ENCODE measurements at places on chromosomes 13 and 19.

DNA sequence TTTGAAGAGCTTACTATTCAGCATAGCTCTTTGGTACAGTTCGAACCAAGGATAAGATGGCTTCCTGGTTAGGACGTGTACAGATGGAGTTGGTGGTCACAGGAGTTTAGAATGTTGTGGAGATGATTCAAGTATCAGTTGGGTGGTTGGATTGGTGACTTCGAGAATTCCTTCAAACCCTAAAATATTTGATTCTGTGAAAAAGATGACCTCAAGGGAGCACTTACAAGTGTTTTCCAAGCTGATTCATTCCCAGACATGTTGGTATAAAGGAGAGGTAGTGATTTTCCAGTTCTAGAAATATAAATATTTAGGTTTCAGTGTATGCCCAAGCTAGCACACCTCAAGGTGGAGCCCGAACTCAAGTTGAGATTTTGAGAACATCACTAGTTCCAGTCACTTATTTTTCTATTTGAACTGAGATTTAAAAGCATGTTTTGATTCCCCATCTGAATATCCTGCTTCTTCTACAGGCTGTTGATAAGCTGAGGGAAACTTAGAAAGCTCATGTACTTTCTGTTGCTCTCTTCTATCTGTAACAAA is 306.1 kb downstream of the DCT start:
- peak; percentile 39 for DNase-seq

DNA sequence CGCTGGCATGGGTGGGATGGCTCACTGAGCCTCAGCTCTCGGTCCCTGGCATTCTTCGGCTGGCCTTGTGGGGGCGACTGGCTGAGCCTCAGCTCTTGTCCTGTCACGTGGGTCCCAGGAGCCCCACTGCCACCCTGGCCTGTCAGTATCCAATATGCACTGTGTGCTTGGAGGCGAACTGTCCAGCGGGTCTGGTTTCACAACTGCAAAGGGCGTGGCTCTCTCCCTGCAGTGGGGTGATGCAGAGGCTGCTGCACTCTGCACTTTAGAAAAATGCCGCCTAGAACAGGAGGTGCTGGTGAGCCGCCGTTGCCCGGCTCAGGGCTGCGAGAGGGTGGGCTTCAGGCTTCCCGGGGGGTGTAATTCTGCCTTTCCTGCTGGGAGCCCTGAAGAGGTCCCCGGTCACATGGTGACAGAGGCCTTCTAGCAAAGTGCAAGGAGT is 17.0 kb upstream of the TMEM255B start:
- peak; percentile 75 for DNase-seq

- no peak for DNase-seq
These were observed 461.8 kb downstream of the SUCLA2 start for GRCh38 chr13:47539317-47539716.

- DNase-seq: no peak
These were observed 83.1 kb downstream of the AKAP11 start for GRCh38 chr13:42355092-42355485.

GRCh38 chr19:4722671-4723594 is 709 bp downstream of the DPP9 start:
- peak; percentile 65 for DNase-seq

GRCh38 chr13:23714672-23715071 is 144.5 kb downstream of the TNFRSF19 start:
- DNase-seq: no peak

DNA sequence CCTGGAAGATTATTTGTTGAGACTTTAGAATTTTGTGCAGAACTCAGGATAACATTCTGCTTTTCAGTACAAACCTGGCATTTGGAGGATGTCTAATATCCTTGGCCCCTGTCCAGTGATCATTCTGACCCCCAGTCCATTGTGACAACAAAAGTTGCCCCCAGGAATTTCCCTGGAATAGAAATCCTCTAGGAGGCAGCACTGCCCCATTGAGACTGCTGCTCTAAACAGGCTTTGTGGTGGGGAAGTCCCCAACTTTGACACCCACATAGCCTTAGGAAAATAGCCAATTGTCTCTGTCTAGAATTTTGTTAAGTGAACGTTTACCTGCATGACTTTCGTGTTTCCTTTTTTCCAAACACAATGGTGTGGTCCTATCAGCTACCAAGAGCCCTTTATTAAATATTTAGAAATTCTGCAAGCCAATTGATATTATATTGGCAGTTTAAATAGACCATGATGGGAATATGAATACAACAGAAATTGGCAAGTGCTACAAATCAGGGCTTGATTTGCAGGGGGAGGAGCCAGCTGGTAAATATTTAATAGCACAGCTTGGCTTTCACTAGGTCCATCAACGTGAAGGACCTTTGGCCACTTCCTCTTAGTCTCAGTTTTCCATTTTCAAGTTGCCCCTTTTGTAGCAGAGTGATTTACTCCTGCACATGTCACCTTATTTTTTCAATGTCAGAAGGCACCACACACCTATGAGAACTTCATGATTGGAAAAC is 451.7 kb downstream of the EFNB2 start:
- peak; percentile 63 for DNase-seq

DNA sequence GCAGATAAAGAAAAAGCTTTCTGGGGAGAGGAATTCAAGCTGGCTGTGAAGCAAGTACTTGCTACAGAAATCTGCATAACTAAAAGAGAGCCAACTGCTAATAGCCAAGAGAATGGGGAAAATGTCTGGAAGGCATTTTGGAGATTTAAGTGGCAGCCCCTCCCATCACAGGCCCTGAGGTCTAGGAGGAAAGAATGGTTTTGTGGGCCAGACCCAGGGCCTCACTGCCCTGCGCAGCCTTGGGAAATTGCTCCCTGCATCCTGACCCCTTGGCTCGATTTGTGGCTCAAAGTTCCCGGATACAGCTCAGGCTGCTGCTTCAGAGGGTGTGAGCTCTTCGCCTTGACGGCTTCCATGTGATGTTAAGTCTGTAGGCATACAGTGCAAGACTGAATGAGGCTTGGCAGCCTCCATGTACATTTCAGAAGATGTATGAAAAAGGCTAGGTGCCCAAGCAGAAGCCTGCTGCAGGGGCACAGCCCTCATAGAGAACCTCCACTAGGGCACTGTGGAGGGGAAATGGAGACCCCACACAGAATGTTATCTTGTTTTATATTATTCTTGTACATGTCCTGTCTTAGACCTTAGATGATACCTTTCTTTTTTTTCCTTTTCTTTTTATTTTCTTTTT is 34.4 kb downstream of the MZT1 start:
- DNase-seq: no peak

GRCh38 chr13:85657942-85658341 is 141.3 kb downstream of the SLITRK6 start:
- no peak for DNase-seq

DNA sequence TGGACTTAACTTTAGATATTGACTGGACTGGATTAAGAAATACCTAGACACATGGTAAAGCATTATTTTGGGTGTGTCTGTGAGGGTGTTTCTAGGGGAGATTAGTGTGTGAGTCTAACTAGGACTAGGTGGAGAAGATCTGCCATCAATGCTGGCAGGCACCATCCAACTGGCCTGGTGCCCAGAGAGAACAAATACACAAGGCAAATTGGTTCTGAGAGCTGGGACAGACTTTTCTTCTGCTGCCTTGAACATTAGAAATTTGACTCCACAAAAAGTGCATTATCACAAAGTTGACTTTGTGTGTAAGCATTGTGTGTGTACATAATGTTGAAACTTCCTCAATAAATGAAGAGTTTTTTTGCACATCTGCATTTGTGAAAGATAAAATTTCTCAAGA is 522.1 kb downstream of the SUCLA2 start:
- DNase-seq: no peak
